Putamen (tissue), 1 donor: ENCODE measurements at places on chromosomes 16 and 17.

DNA sequence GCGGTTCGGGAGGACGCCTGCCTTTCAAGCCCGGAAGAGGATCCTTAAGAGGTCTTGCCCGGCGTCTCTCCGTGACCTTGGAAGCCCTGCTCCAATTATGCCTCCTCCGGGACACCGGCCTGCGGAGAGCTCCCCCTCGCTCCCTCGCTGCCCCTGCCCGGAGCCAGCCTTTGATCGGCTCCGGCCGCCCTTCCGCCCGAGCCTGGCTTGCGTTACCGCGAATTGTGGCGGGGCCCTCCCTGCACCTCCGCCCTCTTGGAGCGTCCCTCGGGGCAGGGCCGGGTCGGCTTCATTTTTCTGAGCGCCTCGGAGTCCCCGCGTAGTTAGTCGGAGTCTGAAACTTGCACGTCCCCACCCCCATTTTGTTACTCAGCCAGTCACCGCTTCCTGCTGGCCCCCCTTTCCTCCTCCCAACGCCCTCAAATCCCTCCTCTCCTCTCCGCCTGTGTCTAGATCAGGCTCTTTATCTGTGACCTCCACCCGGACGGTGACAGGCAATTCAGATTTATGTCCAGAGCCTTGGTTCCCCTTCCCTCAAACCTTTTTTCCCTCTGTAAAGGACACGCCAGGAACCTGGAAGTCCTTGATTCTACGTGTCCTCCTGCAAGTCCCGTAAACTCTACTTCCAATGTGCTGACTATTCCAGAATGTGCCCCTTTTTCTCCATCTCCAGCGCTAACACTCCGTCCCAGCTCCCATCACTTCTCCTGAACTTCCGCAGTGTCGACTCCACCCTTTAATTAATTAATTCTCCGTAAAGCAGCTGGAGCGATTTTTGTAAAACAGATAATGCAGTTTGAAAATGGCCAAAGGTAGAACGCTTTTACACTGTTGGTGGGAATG, 569 bp upstream of the RABEP2 start:
- DNase-seq = peak; percentile 60

GRCh38 chr17:57892146-57892819, 42.4 kb upstream of the MRPS23 start:
- peak; percentile 81 for DNase-seq

DNA sequence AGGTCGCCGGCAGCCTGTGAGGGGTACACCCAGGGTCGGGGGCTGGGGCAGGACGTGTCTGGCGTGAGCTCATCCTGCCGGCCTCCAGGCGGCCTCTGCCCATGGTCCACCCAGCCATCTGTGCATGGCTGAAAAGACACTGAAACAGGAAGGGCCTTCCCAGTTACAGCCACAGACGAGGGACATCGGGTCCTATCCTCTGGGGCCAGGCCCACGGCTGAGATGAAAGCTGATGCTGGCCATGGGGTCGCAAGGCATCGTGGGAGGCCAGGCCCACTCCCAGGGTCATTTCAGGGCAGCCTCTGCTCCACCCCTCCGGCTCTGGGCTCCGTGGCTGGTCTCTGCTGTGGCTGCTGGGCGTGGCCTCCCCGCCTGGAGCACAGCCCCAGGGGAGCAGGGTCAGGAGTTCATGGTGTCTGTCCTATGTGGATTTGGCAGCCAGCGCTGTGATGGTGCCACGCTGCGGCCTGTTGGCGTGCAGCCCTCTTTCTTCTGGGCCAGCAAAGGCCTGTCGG, 16.6 kb upstream of the ATP6V0C start:
- no peak for DNase-seq

- DNase-seq = no peak
Measured at GRCh38 chr17:3003296-3004149, 59.9 kb downstream of the OR1D5 start.

- no peak for DNase-seq
Measured at GRCh38 chr16:87784812-87785211, 19.0 kb upstream of the KLHDC4 start.

- no peak for DNase-seq
Measured at GRCh38 chr17:67443931-67444595, 67.0 kb downstream of the PITPNC1 start.

- DNase-seq = no peak
Measured at GRCh38 chr16:56354016-56354415, 71.3 kb downstream of the AMFR start.

DNA sequence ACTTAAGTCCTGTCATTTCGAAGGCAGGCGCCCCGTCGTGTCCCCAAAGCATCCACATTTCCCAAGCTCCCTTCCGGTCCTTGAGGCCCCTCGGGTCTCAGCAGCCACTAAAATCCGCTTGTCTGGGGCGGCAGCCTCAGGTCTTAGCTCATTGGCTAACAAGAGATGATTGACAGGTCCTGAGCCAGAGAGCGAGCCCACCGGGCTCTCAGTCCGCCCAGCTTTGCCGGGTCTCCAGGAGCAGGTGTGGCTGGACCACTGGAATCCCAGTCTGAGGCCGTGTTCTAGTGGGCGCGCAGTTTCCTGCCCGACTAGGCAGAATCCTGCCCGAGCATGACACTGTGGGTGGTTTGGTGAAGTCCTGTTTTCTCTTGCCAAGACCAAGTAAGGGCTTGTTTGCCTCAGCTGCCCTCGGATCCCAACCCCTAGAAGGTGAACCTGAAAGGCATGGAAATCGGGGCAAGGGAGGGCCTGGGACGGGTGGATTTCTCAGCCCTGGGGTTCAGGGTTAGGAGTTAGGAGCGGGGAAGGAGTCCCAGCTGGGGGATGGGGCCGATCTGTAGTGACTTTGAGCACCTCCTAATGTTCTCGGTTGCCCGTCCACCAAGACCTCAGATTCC, 42.8 kb downstream of the MRC2 start:
- no peak for DNase-seq

GRCh38 chr17:13537871-13538643, 63.7 kb downstream of the HS3ST3A1 start:
- DNase-seq = no peak

- DNase-seq = no peak
Measured at GRCh38 chr16:83849421-83849820, 41.6 kb downstream of the HSBP1 start.

DNA sequence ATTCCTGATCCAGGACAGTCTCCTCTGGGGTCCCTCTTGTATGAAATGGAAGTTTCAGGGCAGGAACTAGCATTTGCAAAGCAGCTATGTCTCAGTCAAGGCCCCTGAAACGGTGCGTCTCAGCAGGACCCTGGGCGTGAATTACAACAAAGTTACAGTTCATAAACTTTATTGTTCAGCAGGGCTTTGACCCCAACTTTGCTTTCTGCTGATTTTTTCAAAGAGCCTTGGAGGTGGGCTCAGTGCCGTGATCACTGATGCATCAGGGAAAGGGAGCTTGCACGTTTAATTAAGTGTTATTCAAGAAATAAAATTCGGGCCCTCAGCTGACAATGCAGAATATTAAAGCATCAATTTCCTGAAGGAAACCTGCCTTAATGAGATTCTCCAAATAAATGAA, 260.1 kb upstream of the C16orf82 start:
- DNase-seq = no peak

DNA sequence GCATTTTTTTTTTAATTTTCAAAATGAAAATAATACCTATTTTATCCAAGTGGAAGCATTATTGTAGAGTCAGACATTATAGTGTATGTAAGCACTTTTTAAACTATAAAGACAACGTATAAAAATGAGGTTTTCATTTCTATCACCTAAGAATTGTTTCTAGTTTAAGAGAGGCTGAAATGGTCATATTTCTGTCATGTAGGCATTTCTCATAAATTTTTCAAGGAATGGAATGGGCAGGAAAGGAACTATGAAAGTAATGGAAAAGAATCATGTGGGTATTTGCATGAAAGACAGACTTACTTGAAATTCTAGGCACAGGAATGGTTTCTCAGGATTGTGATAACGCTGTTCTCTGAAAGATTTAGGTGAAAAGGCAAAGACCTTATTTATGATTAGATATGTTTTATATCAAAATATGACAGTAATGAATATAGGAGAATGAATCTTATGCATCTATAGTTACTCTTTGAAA, 67.4 kb downstream of the PPM1E start:
- DNase-seq = no peak

- DNase-seq = no peak
Measured at GRCh38 chr16:73255031-73255430, 207.1 kb upstream of the ZFHX3 start.

DNA sequence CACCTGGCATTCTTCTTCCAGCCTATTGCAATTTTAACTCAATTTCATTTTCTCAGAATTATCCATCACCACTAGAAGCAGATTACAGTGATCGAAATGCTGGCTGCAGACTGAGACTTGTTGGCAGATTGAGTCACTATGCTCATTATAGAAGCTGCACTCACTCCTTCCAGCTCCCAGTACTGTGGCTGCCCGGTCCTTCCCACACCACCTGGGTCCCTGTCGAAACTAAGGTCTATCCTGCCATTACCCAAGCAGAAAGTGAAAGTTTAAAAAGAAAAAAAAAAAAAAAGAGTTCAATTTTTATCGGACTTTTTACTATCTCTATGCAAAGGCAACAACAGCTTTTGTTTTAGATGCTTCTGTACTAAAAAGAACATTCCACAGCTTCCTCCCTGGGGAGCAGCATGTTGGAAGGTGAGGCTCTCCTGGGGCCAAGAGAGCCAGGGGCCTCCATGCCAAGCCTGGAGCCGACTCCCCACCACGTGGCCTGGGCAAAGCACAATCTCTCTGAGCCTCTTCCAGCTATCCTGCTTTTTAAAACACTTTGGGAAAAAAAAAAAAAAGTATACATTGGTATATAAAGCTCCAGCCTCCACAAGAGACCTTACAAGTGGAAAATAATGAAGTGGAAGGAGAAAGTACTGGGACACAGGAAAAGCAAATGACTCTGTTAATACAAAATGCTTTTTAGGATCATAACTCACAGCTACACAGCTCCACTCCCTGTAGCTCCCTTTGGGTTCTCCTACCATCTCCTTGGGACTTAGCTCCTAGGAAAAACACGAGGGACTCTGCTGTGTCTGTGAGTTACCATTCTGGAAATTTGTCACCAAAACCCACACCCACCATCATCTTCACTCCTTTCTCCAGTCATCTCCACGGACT, 77.8 kb downstream of the USP31 start:
- DNase-seq = no peak

GRCh38 chr16:25585526-25585925, 106.2 kb upstream of the HS3ST4 start:
- no peak for DNase-seq

GRCh38 chr16:12620150-12620549, 183.5 kb downstream of the CPPED1 start:
- DNase-seq = no peak

GRCh38 chr16:65313936-65314626, 192.2 kb upstream of the CDH11 start:
- no peak for DNase-seq

DNA sequence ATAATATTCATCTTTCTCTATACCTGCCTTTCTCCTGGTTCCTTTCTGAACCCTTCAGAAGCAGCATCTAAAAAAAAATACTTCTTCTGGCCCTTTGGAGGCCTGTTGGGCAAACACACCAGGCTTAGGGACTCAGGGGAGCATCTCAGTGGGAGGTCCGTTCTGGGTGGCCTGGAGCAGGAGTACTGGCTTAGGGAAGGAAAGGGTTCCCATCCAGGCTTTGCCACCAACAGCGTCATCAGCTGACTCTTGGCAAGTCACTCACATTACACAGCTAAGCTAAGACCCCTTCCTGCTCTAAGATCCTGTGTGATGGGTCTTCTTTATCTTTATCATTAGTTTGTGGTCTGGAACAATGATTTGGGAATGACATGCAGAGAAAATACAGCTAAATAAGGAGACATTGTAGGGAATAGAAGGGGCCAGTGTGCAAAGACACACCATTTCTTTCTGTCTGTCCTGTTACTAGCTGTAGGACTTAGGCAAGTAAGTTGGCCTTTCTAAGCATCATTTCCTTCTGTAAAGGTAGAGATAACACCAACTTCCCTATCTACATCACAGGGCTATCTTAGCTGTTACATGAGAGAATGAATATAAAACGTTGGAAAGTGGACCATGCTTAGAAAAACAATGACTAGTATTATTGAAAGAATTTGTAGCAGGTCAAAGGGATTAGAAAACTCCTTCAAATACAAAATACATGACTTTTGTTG, 9.9 kb downstream of the PCTP start:
- DNase-seq = no peak

- DNase-seq = no peak
Measured at GRCh38 chr17:62084585-62084984, 19.5 kb upstream of the MED13 start.
